K562 (cell line): ENCODE measurements at places on chromosomes 1 and 21. TPM values are rescaled to one million over a fixed set of nuclear protein-coding genes. Genes with fewer than 3 reads are reported as not detected.

UBE2U gene
- total RNA-seq, result not detected in 2 replicates

LENEP gene
- 0.56 TPM in 1 of 2 replicates, not detected in the other for total RNA-seq

THEM4 gene
- 25.5 and 27.4 TPM in 2 replicates for total RNA-seq

CFHR1 gene
- 0.18 TPM in 1 of 2 replicates, not detected in the other for total RNA-seq

EFNA3 gene
- total RNA-seq, result 6.2 and 7.1 TPM in 2 replicates

UTS2 gene
- total RNA-seq, result not detected in 2 replicates

NECTIN4 gene
- total RNA-seq, result 0.09 TPM in 1 of 2 replicates, not detected in the other

RGS16 gene
- total RNA-seq, result 0.38 and 0.55 TPM in 2 replicates

WLS gene
- total RNA-seq, result 0.47 and 0.56 TPM in 2 replicates

ZYG11A gene
- 18.7 and 19.6 TPM in 2 replicates for total RNA-seq

LMX1A gene
- total RNA-seq, result not detected in 2 replicates

SPATC1L gene
- 118 and 121 TPM in 2 replicates for total RNA-seq
